ENCODE measurements at places on chromosomes 6 and 20. TPM values are rescaled to one million over a fixed set of nuclear protein-coding genes. Genes with fewer than 3 reads are reported as not detected.

FAM110A gene
- total RNA-seq, result 6.4 TPM

PRICKLE4 gene
- total RNA-seq, result 0.39 TPM

BTN1A1 gene
- total RNA-seq, result 0.23 TPM

GPLD1 gene
- total RNA-seq, result 0.13 TPM

CRISP2 gene
- total RNA-seq, result not detected

ZNF451 gene
- 28.1 TPM for total RNA-seq

TGM6 gene
- not detected for total RNA-seq

FAM83C gene
- not detected for total RNA-seq

PRL gene
- not detected for total RNA-seq

ZSCAN31 gene
- 7.3 TPM for total RNA-seq

GJE1 gene
- not detected for total RNA-seq

SLC35F1 gene
- total RNA-seq, result 0.05 TPM

SLC35D3 gene
- 0.07 TPM for total RNA-seq

ZKSCAN4 gene
- total RNA-seq, result 4.8 TPM

TRIM31 gene
- total RNA-seq, result 0.03 TPM

GRM1 gene
- not detected for total RNA-seq

BPIFB2 gene
- total RNA-seq, result not detected

ENPP4 gene
- not detected for total RNA-seq

CST11 gene
- not detected for total RNA-seq

SLC22A16 gene
- total RNA-seq, result not detected

BHLHE23 gene
- not detected for total RNA-seq

RSPO3 gene
- 0.11 TPM for total RNA-seq

TOMM34 gene
- total RNA-seq, result 156 TPM

HLA-DQB2 gene
- not detected for total RNA-seq

AIG1 gene
- total RNA-seq, result 30.8 TPM

SCRT2 gene
- not detected for total RNA-seq

All from HT1080 (cell line).